ENCODE measurements at places on chromosomes 1 and 21.

DNA sequence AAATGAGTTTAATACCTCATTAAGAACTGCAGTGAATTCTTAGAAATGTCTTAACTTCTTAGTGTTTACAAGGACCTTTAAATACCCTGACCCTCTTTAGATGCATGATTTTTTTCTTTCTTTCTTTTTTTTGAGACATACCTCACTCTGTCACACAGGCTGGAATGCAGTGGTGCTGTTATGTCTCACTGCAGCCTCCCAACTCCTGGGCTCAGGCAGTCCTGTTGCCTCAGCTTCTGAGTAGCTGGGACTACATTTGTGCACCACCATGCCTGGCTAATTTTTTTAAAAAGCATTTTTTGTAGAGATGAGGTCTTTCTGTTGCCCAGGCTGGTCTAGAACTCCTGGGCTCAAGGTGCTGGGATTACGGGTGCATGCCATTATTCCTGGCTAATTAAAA lies 191.8 kb downstream of the RPS6KC1 start:
- no peak for DNase-seq

DNA sequence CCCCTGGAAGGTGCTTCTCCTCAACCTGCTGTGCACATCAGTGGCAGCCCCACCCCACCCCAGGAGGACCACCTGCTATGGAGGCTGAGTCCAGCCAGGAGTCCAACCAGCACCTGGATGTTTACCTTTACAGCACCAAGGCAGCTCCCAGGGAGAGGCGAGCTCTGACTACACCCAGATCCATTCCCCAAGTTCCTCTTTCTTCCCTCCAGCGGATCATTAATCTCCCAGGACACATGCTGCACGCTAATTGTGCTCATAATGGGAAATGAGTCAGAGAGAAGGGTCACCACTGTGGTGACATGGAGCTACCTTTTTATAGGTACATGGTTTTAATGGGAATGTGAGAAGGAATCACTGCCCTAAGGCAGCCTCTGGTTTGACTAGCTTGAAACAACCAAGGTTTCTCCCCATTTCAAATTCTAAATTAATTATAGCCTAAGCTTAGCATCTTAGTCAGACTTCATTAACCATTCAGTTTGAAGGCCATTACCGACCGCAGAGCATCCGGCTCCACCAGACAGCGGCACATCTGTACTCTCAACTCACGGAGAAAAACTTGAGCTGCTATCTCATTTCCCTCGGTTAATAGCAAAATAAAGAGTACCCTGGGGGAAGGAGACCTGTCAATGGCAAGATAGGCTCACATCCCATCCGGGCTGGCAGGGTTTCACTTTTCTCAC lies 173.1 kb upstream of the GALNT2 start:
- no peak for DNase-seq

DNA sequence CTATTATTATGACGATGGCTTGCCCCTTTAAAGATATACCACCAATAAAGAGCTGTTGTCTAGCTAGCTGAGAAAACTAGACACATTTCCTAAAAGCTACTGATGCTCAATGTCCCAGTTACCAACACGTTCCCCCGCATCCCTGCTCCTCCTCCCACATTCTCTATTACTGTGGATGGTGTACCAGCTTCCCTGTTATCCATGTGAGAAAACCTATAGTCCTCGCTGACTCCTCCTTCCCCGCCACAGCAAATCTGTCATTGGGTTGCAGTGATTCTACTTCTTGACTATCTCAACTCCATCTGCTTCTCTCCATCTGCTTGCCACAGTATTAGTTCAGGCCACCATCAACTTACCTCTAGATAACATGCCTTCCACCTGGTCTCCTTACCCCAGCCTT lies 337.5 kb downstream of the KCNH1 start:
- DNase-seq: no peak

DNA sequence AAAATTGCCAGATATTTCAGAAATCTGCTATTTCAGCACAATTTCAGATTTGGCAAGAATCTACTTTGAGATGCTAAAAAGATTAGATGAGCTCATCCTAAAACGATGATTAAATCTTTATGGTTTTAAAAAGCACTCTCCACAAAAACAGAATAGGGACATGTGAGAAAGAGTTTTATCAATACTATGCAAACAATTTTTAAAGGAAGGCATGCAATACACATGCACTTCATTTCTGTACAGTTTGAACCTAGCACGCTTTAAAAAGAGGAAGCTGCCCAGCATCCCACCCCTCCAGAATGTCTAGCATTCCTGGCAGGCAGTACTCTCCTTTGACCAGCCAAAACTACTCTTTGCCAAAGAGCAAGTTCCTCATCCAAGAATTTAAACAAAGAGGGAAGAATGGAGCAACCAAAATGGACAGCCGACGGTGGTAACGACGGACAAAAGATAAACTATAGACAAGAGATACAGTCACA lies 1.3 kb downstream of the ARHGAP29 start:
- no peak for DNase-seq

- no peak for DNase-seq
These were observed 36.0 kb downstream of the CENPF start for GRCh38 chr1:214638997-214639396.

DNA sequence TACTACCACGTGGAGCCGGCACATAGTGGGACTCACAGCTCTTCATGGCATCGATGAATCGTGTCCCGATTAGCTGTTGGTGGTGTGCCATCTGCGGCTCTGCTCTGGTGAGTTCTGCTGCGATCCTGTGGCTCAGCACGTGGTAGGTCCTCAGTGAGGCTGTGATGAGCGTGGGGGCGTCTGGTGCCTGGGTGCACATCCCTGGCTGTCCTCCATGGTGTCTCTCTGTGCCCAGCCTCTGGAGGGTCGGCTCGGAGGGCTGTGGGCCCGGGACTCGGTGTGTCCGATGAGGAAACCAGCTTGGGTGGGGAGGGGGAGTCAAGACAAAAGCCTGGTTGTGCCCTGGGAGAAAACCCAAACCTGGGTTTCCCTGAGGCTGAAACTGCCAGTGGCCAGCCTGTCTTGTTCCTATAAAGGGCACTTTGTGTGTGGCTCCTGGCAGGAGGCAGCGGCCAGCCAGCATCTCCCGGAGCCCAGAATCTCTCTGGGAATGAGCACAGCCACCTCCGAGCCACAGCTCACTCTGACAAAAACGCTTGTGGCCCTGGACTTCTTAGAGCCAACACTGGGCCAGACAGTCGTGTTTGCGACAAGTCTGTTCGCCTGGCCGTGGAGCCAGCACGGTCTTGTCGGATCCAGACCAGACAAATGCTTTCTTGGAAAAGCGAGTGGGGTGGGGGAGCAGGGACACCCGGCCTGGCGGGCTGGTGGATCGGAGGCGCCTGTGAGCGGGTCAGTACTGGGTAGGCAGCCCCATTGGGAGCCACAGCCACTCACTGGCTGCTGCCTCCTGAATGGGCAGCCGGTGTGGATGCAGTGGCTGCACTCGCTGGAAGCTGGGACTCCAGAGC lies 31.8 kb downstream of the SPSB1 start:
- DNase-seq: no peak

DNA sequence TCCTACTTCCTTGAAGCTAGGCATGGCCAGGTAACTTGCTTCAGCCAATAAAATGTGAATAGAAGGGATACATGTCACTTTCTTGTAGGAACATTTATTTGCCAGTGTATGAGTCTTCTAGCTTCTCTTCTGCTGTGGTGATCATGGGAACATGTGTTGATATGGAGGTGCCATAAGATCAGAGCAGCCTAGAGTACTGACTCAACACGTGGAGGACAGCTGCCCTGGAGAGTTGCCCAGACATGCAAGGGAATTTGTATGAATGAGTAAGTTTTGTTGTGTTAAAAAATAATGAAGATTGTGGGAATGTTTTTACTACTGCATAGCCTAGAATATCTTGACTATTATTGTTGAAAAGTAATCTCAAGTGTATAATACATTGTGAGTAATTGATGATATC lies 502.3 kb downstream of the NUF2 start:
- DNase-seq: no peak

DNA sequence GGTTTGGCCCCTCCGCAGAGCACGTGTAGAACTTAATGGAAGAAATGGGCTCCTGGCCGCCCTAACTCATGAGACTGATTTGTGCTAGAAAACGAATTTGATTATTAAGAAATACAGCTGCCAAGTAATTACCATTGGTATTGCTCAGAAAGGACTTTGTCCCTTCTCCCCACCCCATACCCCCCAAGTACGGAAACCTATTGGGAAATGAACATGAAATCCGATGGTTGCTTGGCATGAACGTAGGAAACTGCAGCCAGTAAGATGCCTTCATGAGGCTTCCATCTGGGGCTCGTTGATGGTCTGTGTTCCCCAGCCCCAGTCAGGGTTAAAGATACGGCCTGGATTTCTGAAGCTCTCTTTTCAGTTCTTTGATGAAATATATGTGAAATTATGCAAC lies 21.4 kb downstream of the PER3 start:
- no peak for DNase-seq

DNA sequence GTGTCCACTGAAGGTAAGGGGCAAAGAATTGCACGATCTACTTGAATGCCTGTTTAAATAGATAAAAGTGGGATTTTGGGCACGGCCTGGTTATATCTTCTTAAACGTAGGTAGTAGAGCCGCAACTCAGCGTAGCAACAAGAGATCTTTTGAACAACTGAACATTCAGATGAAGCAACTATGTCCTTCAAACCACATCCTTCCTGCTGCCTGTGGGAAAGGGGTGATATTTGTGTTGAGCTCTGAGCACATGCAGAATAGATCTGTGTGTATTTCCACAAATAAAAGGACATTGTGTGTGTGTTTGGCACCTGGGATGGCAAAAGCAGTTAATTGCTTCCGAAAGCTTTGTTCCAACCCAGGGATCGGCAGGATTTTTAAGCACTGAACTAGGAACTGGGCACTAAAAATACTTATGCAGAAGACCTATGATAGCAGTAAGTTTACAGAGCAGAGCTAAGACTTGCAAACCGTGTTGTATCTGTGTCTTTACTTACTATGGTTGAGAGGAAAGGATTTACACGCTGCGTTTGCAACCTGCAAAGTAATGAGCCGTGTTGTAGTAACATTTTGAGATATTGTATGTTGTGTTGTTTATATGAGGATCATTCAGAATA lies 333.4 kb downstream of the CHRM3 start:
- peak; percentile 30 for DNase-seq

GRCh38 chr1:76444773-76445172 lies 370.2 kb downstream of the ST6GALNAC3 start:
- DNase-seq: no peak

- no peak for DNase-seq
These were observed 3.8 kb upstream of the SLC30A2 start for GRCh38 chr1:26049531-26050247.

DNA sequence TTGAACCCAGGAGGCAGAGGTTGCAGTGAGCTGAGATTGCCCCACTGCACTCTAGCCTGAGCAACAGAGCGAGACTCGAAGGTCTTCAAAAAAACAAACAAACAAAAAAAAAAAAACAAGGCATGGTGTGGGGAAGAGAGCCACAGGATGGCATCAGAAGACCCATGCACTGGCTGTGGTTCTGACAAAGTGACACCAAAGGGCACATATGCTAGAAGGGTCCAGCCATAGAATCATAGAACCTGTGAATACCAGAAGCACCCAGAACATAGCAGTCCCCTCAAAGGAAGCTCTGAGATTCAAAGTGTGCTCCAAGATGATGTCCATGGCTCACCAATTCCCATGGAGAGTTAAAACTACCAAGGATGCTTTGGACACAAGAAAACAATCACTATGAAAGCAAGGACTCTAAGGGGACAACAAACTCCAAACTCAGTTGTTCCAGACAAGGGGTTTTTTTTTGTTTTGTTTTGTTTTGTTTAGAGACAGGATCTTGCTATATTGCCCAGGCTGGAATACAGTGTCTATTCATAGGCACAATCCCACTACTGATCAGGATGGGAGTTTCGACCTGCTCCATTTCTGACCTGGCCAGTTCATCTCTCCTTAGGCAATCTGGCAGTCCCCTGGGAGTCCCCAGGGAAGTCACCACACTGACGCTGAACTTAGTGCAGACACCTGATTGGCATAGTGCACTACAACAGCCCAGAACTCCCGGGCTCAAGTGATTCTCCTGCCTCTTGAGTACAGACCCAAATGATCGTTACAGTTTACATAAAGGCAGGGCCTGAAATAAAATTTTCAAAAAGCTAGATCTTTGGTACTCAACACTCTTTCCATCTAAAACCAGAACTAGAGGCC lies 56.4 kb downstream of the TGFBR3 start:
- DNase-seq: no peak

GRCh38 chr1:235004840-235005391 lies 123.7 kb downstream of the TOMM20 start:
- DNase-seq: no peak

GRCh38 chr1:7493711-7494454 lies 277.2 kb upstream of the VAMP3 start:
- DNase-seq: no peak

DNA sequence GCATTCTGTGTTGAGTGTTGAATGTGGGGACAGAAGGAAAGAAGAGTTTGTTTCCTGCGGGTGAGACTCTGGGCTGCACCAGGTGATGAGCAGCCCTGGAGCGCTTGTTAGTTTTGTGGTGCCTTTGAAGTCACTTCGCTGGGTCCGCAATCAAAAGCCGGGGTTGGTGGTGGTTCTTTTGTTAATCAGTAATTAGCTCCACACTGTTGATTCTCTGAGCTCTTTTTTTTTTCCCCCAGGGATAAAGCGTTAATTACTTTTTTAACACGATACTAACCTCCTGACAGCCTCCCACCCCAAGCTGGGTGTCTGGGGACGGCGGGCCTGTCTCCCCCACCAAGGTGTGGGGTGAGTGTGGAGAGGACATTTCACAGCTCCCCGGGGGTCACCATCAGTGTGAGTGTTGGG lies 56.6 kb downstream of the AGPAT3 start:
- DNase-seq: no peak

GRCh38 chr1:15402809-15403450 lies 6.8 kb upstream of the EFHD2 start:
- DNase-seq: no peak

- no peak for DNase-seq
These were observed 7.8 kb downstream of the ZBTB7B start for GRCh38 chr1:155010211-155010918.

GRCh38 chr1:40023379-40023944 lies 17.1 kb upstream of the CAP1 start:
- no peak for DNase-seq

DNA sequence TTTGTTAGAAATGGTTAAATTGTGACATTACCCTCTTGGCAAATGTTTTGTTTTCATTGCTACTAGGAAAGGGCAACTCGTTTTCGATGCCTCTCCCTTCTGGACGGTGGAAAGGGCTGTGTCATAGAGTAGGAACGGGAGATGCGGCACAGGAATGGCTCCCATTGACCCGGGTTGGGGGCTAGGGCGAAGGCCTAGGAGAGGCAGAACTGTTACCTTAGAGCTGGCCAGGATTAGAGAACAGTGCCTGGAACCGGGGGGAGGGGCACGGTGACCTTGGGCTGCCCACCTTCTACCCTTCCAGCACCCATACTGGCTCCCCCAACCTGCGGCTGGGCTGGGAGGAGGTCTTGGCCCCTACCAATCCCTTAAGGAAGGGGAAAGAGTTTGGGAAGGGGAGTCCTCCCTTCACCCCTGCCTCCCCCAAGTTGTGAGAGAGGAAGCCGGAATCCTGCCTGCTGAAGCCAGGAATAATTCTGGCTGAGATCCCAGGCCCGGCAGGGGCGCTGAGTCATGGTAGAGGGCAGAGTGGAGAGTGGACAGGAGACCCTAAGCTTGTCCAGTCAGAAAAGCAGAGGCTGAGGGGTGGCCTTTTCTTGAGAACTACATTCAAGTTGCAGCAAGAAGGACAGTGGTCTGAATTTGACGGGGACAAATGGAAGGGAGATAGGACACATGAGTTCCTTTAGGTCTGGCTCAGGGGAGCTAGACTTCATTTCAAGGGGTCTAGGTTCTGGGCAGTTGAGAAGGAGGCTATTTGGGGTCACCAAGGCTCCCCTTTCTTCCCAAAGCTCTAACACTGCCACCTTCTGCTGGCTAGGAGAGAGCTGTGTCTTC lies 8.2 kb downstream of the LMNA start:
- DNase-seq: no peak

Data from effector memory CD8-positive, alpha-beta T cell (primary cell).